Nephron progenitor cell (in vitro differentiated cells): ENCODE measurements at places on chromosomes 7 and 10.

DNA sequence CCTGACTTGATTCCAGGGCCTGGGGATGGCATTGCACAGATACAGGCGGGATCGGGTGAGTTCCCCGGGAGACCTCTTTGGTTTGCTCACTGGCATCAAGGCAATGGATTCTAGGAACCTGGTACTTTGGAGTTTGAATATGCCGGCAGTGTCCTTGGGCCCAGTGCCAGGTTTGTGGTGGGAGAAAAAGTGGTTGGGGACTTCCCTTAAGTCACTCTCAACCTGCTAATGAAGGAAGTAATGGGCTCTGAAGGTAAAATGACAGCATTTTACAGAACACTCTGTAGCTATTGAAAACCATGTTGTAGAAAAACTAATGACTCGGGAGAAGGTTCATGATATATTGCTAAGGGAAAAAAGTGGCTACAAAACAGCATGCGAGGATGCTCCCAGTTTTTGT, 129.9 kb downstream of the CFAP58 start:
- no peak for DNase-seq

DNA sequence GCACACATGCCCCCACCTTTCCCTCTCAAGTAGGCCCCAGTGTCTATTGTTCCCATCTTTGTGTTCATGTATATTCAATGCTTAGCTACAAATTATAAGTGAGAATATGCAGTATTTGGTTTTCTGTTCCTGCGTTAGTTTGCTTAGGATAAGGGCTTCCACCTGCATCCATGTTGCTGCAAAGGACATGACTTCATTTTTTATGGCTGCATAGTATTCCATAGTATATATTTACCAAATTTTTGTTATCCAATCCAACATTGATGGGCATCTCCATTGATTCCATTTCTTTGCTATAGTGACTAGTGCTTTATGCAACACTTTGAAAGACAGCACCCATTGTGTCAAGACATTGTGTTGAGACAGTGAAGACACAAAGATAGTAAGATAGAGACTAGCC, 19.0 kb upstream of the ABCB4 start:
- no peak for DNase-seq

- no peak for DNase-seq
Measured at GRCh38 chr7:32574626-32575025, 79.3 kb downstream of the AVL9 start.

DNA sequence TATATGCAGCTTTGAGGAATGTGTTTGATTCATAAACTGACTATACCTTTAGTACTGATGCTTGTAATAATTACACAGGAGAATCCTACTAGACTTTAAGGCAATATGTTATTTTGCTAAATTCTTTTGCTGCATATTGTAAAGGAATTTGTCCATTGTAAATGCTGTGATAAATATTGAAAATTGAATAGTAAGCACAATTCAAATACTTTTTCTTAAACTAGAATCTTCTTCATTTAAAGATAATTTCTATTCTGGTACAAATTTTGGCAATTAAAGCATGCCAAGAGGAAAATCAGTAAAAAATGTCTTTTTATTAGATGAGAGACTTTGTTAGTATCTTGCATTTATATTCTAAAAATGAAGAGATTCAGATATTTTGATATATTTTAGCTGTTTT, 45.4 kb downstream of the SMNDC1 start:
- no peak for DNase-seq

GRCh38 chr10:116082206-116082605, 190.8 kb downstream of the GFRA1 start:
- no peak for DNase-seq

DNA sequence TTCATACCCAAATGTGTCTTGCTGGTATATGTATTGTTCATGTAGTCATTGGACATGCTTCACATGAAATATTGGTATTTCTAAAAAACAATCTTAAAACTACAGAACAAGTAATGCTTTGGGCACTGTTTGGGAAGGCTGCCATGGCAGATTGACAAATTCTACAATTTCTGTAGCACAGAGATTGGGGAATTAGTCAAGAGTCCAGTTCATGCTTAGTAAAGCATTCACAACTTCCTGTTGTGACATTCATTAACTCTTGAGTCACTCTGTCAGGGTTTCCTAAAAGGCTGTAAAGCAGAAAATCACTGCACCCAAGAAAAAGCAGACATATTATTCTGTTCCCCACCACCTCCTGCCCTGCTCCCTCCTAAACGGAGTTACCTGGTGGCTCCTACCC, 398.9 kb downstream of the PHTF2 start:
- DNase-seq = no peak

GRCh38 chr10:119023553-119023868, 6.0 kb upstream of the NANOS1 start:
- DNase-seq = no peak

GRCh38 chr7:27066148-27066547, 29.7 kb downstream of the HOXA1 start:
- DNase-seq = no peak

DNA sequence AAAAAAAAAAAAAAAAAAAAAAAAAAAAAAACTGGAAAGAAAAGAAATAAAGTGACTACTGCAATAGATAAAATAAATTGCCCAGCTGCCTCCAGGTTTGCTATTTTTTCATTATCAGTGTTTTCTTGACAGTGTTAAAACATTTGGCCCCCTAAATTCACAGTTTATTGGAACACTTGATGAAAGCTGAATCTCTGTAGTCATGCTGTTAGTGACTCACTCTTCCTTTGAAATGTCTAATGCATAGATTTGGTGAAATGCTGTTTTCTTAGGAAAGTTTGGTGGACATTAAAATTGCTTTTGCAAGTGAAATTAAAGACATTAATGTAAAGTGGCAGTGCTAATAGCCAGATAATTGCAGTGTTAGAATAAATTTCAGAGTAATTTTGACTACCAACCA, 785.2 kb downstream of the NRG3 start:
- no peak for DNase-seq

GRCh38 chr10:15427843-15428414, 56.8 kb upstream of the FAM171A1 start:
- no peak for DNase-seq

GRCh38 chr7:4144811-4145510, 537.1 kb upstream of the FOXK1 start:
- DNase-seq = peak; percentile 82

GRCh38 chr7:94761451-94761850, 105.5 kb upstream of the SGCE start:
- DNase-seq = peak; percentile 7

GRCh38 chr10:43404704-43405084, 4.3 kb downstream of the HNRNPF start:
- no peak for DNase-seq

- no peak for DNase-seq
Measured at GRCh38 chr7:106358103-106358663, 73.4 kb upstream of the NAMPT start.

- no peak for DNase-seq
Measured at GRCh38 chr10:114473776-114474175, 69.5 kb upstream of the AFAP1L2 start.

DNA sequence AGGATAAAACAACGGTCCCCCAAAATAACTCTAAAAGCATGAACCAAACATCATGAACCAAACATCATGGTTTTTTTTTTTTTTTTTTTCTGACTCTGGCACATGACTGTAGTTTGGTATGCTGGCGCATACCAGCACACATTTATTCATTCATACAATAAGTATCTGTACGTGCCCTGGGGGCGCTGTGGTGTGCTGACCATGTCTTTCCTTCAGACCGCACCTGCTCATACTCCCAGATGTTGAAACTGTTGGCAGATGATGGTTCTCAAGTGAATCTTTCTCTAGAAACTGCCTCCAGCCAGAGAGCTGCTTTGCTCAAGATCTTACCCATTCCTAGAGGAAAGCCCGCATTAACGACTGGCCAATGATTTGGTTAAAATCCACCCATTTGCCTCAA, 114.7 kb upstream of the ANKRD30A start:
- DNase-seq = no peak

DNA sequence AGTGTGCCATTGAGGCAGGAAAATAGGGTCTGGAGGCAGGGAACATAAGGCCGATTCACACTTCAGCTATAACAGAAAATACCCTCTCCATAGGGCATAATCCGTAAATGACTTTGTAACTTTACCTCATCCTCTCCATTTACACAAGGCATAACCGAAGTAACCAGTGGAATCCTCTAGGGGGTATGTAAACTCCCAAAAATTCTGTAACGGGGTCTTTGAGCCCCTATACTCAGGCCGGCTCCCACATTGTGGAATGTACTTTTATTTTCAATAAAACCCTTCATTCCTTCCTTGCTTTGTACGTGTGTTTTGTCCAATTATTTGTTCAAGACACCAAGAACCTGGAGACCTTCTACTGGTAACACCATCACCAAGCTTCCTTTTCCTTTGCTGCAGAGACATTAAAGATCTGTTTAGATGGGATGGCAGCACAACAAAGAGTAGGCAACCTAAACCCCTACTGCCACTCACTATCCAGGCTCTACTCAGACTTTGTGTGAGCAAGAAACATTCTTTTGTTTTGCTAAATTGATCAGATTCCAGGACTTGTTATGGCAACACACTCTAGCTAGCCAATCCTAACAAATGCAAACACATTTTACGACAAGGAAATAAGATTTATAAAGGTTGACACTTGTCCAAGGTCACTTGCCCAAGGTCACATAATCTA, 99.3 kb downstream of the DGKI start:
- no peak for DNase-seq

DNA sequence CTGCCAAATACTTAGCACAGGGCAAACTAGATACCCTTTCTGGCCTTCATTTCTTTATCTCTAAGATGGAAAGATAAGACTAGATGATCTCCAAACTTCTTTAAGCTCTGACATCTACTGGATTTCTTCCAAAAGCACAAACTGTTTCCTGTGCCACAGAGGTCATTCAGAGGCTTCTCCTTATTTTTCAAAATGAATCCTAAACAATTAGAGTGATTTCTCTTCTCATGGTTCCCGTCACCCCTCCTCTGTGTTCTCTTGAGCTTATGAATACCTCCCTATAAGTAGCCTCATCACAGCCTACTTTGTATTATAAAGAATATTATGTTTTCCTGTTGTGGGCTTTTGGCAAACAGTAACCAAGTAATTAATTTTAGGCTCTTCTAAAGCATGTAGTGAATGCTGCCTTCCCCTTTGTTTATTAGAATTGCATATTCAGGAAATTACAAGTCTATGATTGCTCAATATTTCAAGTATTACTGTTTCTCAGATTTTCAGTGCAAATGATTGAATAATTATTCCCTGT, 179.5 kb downstream of the REEP3 start:
- no peak for DNase-seq
